Osteocyte (in vitro differentiated cells): ENCODE measurements at places on chromosomes 3 and 15. TPM values are rescaled to one million over a fixed set of nuclear protein-coding genes. Genes with fewer than 3 reads are reported as not detected.

The KBTBD13 gene
- not detected in 2 replicates for total RNA-seq

The CLRN1 gene
- total RNA-seq = not detected in 2 replicates

The TTC23 gene
- total RNA-seq = 23.1 and 23.5 TPM in 2 replicates

DNA sequence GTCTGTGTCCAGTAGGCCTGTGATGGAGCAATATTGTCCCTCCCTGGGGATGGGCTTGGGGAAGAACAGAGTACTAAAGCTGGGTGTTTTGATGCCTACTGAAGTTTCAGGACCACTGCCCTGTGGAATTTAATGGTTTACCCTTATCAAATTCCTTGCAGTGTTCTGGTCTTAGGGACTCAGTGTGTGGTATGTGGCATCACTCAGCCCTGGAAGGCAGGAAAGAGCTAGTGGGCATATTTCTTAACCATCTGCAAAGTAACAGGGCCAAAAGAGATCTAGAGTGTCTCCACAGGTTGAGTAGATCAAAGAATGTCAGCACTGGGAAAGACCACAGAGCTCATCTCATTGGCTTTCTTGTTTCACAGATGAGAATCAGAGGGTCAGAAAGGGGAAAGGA is 11.8 kb upstream of the SCN10A start:
- DNase-seq = no peak
- H3K4me3 ChIP-seq = no peak overlapping the region
- no peak overlapping the region for H3K27ac ChIP-seq
- peaks cover 19% of the 10 kb centered on the region for H3K27me3 ChIP-seq
- no peaks in the 10 kb centered on the region for H3K36me3 ChIP-seq

GRCh38 chr3:46386205-46386604 is 15.5 kb downstream of the CCR5 start:
- no peaks in the 10 kb centered on the region for H3K36me3 ChIP-seq
- no peak overlapping the region for H3K4me3 ChIP-seq
- no peak for DNase-seq
- peaks cover 2% of the 10 kb centered on the region for H3K4me1 ChIP-seq

- H3K36me3 ChIP-seq = no peaks in the 10 kb centered on the region
- H3K4me1 ChIP-seq = peaks cover 3% of the 10 kb centered on the region
- H3K27me3 ChIP-seq = peaks cover 4% of the 10 kb centered on the region
- no peak overlapping the region for H3K4me3 ChIP-seq
- DNase-seq = no peak
These were observed 120.5 kb upstream of the THRB start for GRCh38 chr3:24615177-24615576.

GRCh38 chr15:88636654-88637053 is 2.2 kb upstream of the ISG20 start:
- peaks cover 6% of the 10 kb centered on the region for H3K36me3 ChIP-seq
- peak overlapping the region; percentile 97 for H3K27ac ChIP-seq
- no peak for DNase-seq
- no peak overlapping the region for H3K4me3 ChIP-seq
- H3K4me1 ChIP-seq = peaks cover 40% of the 10 kb centered on the region

DNA sequence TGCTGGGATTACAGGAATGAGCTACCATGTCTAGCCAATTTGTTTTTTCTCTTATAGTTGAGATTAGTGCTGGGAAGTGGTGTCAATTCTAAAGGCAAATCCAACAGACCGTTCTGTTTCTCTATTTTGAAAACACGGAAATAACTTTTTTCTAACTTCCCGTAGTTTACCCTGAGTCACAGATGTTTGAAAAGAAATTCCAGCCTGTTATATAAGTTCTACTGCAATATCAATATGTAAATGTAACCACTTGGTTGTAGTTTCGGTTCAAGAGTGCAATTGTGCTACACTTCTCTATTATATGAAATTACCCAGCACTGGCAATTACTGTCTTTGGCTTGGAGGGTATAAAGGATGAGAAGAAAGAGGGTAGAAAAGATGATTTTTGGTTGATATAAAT is 22.3 kb upstream of the GNB4 start:
- no peaks in the 10 kb centered on the region for H3K4me1 ChIP-seq
- no peaks in the 10 kb centered on the region for H3K36me3 ChIP-seq
- peaks cover 2% of the 10 kb centered on the region for H3K27me3 ChIP-seq
- H3K27ac ChIP-seq = no peak overlapping the region
- no peak overlapping the region for H3K4me3 ChIP-seq

- no peak overlapping the region for H3K27ac ChIP-seq
- no peak for DNase-seq
- H3K36me3 ChIP-seq = no peaks in the 10 kb centered on the region
- peaks cover 29% of the 10 kb centered on the region for H3K27me3 ChIP-seq
- no peak overlapping the region for H3K4me3 ChIP-seq
- no peaks in the 10 kb centered on the region for H3K4me1 ChIP-seq
These were observed 64.2 kb upstream of the LINGO1 start for GRCh38 chr15:77696871-77697270.

GRCh38 chr3:94946683-94947082 is 883.8 kb downstream of the NSUN3 start:
- DNase-seq = no peak
- no peak overlapping the region for H3K4me3 ChIP-seq
- H3K4me1 ChIP-seq = no peaks in the 10 kb centered on the region
- H3K27ac ChIP-seq = no peak overlapping the region
- H3K27me3 ChIP-seq = peaks cover 2% of the 10 kb centered on the region

DNA sequence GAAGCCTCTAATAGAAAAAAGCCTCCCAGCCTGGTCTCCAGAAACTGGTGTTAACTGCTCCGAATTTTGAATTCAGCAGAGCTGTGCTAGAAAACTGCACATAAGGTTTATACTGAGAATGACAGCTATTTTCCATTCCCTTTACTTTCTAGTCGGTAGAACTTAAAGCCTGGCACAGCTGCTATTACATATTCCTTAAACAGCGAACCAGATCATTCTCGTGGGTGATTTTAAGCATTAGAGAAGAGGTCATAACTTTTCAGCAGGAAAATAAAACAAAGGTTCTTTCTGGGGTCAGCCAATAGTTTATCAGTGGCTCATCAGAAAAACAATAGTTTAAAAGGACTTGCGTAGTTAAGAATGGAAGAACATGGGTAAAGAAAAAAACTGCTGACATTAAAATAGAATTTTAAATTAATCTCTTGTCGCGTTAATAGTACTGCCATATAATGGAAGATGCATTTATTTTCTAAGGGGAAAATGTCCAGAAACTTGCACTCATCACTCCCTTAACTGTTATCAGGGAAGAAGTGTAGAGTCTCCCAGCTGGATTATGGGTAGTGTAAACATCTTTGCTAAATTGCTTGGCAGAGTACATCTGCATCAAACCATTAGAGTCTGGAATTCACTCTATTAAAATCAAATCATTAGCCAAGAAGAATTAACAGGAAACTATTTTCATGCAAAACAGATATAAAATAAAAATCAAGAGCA is 7.9 kb downstream of the VGLL4 start:
- peaks cover 22% of the 10 kb centered on the region for H3K36me3 ChIP-seq
- peak overlapping the region; percentile 6 for H3K4me3 ChIP-seq
- H3K27me3 ChIP-seq = no peaks in the 10 kb centered on the region
- peaks cover 96% of the 10 kb centered on the region for H3K4me1 ChIP-seq
- no peak for DNase-seq

DNA sequence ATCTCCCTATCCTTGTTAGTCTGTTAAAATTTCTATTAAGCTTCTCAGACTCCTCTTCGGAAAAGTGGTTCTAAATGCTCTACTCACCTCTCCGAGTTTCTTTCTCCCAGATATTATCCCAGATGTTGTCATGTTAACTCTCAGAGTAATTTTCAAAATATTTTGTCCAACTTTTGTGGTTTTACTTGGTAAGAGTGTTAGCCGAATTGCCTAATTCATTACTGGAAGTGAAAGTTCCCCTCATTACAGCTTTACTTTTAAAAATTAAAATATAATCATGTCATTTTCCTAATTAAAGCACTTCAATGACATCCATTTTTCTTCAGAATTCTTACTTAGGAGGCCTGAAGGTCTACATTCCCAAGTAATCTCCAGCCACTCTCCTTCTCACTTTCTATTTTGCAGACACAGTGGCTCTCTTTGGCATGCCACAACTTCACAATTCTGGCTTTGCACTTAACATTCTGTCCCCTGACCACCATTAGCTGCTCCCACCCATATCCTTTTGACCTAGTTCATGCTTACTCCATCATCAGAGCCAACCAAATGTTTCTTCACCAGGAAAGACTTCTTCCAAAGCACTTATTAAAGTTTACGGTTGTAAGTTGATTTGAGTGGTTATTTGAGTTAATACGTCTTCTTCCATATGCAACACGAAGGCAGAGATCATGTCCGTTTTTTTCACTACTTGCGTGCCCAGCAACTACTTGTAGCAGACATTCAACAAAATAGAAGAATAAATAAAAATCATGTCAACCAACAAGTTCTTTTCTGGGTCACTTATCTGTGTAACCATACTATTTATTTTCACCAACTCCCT is 10.2 kb upstream of the TIPARP start:
- H3K4me1 ChIP-seq = peaks cover 27% of the 10 kb centered on the region
- no peak overlapping the region for H3K27ac ChIP-seq
- H3K36me3 ChIP-seq = peaks cover 4% of the 10 kb centered on the region
- no peak for DNase-seq
- no peak overlapping the region for H3K4me3 ChIP-seq

DNA sequence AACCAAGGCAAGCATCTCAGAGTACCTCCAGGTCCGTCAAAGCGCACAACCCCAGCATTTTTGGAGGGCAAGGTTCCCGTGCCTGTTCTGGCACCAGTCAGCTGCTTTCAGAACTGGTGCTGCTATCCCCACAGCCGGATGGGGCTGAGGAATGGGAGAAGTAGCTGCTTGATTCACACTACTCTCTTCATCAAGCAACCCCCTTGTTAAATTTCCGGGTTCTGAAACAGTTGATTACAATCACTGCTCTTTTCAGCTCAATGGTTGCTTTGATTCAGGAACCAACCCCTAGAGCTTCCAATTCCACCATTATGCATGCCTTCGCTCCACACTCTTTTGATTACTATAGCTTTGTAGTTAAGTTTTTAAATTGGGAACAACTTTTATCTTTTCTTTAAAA is 12.3 kb upstream of the UBA7 start:
- no peaks in the 10 kb centered on the region for H3K27me3 ChIP-seq
- H3K4me1 ChIP-seq = no peaks in the 10 kb centered on the region
- no peak overlapping the region for H3K4me3 ChIP-seq
- no peak overlapping the region for H3K27ac ChIP-seq
- DNase-seq = no peak
